Renal cortex interstitium (tissue), 15 donors: ENCODE measurements at places on chromosomes 12 and 14. TPM values are rescaled to one million over a fixed set of nuclear protein-coding genes. Genes with fewer than 3 reads are reported as not detected.

DNA sequence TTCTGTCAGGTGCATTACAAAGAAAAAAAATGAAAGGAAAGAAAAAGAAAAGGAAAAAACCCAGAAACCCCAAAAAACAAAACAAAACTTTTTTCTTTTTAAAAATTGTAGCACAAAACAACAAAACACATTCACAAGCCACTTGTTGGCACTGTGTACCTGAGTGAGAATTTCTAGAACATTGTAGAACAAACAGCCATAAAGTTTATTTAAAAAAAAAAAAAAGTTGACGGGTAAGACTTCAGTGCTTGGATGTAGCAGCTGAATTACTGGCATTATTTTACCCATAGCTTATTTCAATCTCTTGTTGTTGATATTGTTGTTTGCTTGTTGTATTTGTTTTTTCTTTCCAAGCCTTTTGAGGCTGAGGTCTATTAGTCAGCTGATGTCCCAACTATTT is 415.8 kb downstream of the SOX5 start:
- no peak for DNase-seq

GRCh38 chr12:78177298-78177697 is 346.6 kb downstream of the NAV3 start:
- DNase-seq, result no peak

GRCh38 chr12:49161092-49161795 is 27.6 kb downstream of the TUBA1A start:
- DNase-seq, result no peak

GRCh38 chr14:105879867-105880561 is 353.6 kb downstream of the TMEM121 start:
- no peak for DNase-seq

The EPS8 gene
- 69.1 TPM for polyA plus RNA-seq

GRCh38 chr12:28681980-28682379 is 467.1 kb upstream of the FAR2 start:
- no peak for DNase-seq

The HOXC13 gene
- polyA plus RNA-seq, result not detected

The SMCO2 gene
- polyA plus RNA-seq, result 0.24 TPM

DNA sequence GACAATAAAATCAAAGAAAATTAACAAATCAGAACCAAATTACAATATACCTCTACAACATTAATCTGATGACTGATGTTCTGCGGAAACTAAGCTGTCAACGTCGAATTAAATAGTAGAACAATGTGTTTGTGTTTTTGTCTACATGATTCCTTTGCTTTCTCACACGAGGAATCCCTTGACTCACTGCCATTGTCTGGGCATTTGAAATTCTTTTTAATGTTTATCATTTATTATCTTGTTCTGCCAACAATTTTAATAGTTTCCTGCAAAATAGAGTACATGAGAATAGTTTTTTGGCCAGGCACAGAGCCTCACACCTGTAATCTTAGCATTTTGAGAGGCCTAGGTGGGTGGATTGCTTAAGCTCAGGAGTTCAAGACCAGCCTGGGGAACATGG is 76.6 kb upstream of the KRAS start:
- DNase-seq, result no peak

- DNase-seq, result no peak
Observed at GRCh38 chr12:115657081-115658013, 620.1 kb downstream of the MED13L start.

The MRPL51 gene
- 183 TPM for polyA plus RNA-seq

GRCh38 chr14:81342850-81343580 is 57.1 kb downstream of the STON2 start:
- no peak for DNase-seq

DNA sequence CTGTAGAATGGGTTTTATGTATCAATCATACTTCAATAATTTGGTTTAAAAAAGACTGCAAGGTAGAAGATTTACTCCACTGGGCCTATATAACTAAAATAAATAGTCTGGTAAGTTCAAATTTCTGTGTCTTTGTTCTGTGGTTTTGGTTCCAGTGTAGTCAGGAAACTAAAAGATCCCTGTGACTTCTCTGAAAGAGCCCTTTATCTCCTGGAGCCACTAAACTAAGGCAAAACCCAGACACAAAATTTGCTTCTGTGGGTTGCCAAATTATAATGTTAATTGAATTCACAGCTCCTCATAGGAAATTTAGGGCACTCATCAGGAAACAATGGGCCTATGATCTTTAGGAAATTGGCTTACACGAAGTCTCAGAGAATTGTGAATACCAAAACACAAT is 1038.4 kb downstream of the GALC start:
- DNase-seq, result no peak

DNA sequence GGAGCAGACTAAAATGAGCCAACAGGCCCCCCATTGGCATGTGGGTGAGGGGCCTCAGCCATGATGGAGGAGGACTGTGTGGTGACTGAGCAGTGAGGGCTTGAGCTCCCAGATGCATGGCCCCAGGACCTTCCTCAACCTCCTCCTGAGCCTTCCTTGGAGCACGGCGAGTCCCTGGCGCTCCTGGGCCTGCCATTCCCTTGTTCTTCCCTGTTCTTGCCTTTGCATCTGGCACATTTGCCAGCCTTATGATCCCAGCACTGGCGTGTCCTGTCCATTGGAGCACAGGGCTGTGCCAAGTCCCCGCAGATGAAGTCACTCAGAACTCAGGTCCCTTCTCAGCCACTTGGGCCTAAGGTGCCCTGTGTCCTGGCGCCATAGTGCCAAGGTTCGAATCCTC is 40.3 kb upstream of the MEG3 start:
- no peak for DNase-seq

DNA sequence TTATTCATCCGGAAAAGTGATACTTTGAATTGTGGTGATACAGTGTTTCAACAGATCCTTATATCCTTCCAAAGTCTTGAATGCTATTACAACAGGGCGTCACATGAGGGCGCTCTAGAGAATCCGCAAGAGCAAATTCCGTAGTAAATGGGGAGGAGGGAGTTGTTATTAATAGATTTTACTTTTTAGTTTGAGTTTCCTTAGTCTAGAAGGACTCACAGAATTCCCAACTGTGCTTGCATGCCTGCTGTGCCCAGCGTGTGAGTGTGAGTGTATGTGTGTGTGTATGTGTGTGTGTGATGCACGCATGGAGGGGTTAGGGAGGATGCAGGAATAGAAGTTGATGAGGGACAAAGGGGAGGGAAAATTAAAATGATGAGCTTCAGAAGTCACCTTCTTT is 375.3 kb downstream of the C12orf75 start:
- peak; percentile 56 for DNase-seq

The SMOC1 gene
- 2.1 TPM for polyA plus RNA-seq

GRCh38 chr12:129049917-129050316 is 196.6 kb downstream of the GLT1D1 start:
- peak; percentile 70 for DNase-seq

The PTPN21 gene
- polyA plus RNA-seq, result 38.3 TPM

DNA sequence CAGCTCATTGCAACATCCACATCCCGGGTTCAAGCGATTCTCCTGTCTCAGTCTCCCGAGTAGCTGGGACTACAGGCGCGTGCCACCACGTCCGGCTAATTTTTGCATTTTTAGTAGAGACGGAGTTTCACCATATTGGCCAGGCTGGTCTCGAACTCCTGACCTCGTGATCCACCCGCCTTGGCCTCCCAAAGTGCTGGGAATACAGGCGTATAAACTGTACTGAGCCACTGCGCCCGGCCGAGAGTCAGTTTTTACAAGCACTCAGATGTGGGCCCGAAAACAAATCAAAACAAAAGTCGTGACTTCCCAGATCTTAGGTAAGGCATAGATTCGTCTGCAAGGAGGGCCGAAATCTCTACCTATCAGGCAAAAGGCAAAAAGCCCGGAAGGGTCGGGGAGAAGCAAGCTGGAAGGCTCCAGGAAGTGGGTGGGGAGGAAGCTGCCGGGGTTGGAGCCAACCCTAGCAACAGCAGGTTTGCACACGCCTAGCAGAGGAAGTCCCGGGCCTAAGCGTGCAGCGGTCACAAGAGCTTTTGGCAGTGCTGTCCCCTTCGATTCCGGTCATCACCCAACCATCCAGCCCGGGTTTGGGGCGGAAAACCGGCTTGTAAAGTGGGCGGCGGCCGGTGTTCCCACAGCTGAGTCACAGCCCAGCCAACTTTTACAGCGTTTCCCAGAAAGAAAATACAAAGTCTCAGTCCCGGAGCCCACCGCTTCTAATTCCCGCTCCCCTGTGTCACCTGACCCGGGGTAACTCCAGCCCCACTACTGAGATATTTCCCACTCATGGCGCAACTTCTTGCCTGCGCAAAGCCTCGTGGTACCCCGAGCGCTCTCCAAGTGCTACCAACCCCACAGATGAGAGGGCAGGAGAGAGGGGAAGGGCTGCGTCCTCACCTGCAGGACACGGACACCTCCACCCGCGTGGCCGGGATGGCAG is 583 bp downstream of the CPNE8 start:
- peak; percentile 37 for DNase-seq

The LAG3 gene
- polyA plus RNA-seq, result 2.1 TPM

The MYO1H gene
- 2.5 TPM for polyA plus RNA-seq

DNA sequence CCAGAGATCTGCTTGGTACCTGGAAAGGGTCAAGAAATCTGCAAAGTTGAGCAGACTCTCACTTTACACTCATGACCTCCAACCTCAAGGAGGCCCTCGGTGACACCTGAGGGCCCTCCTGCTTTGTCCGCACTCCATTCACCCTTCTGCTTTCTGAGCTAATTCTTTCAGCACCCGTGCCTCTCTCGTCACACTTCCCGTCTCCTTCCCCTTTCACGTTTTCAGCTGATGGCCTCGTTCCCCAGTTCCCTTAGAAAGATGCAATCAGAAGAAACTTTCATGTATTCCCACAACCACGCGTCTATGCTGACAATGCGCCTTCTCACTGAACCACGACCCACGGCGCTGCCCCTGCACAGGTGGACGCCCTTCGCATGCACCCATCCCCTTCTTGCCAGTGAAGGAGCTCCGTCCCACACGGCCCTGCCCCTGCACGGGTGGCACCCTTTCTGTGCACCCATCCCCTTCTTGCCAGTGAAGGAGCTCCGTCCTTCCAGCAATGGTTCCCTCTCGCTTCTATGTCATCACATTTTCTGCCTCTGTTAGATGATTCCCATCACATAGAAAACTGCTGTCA is 340.1 kb upstream of the FKBP4 start:
- DNase-seq, result no peak

DNA sequence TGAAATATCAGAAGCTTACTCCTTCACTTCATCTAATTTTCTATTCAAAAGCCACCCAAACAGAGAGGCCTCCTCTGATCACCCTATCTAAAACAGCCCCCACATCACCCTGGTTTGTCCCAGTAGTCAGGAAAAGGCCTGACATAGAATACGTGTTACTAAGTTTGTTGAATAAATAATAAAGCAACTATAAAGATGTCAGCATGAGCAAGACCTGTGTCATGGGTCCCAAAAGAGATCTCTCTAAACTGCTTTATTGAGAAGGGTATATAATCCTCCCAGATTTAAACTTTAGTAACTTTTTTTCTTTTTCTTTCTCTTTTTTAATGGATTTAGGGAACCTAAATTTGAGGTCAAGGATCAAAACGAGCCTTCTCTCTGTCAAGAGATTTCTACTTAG is 27.4 kb upstream of the C12orf50 start:
- no peak for DNase-seq

GRCh38 chr12:112482733-112483132 is 64.0 kb downstream of the PTPN11 start:
- no peak for DNase-seq

DNA sequence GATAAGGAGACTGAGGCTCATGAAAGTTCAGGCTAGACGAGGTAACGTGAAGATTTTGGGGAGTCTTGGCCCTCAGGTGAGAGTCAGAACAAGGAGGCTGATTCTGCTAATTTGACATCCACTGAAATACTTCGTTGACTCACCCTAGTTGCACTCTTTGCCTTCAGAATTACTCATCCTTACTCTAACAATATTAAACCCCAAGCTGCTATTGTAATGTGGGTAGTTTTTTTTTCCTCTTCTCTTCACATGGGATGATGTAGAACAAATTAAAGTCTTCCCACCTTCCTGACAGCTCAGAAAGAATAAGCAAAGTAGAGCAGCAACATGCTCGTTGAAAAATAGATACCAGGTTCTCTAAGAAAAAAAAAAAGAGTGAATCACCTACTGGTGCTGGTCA is 22.0 kb upstream of the SRRM4 start:
- DNase-seq, result no peak

GRCh38 chr12:29561664-29562071 is 64.2 kb upstream of the OVCH1 start:
- no peak for DNase-seq

The RIMBP2 gene
- polyA plus RNA-seq, result 16.5 TPM

DNA sequence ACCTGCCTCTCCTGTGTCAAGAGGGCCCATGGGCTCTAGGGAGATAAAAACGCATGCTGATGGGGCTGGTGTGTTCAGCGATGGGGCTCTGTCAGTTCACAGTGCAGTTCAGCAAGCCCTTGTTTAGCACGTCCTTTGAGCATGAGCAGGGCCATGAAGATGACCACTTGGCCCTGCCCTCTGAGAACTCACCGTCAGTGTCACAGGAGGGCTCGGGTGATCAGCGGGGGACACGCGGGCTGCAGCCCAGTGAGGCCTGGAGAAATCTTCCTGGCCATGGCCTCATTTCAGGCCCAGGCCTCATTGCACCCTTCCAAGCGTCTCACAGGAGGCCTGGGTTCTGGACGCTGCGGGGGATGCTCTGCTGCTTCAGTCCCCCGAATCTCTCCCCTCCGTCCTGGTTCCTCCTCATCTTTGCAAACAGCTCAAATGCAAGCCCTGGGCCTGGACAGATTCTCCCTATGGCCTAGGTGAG is 181.6 kb downstream of the ADGRD1 start:
- no peak for DNase-seq

The ZDHHC22 gene
- polyA plus RNA-seq, result 0.42 TPM
